ENCODE measurements at places on chromosomes 2 and 18. TPM values are rescaled to one million over a fixed set of nuclear protein-coding genes. Genes with fewer than 3 reads are reported as not detected.

Gene CCDC148
- 2.8 TPM for total RNA-seq

Gene MOGAT1
- total RNA-seq = 3.2 TPM

Gene ZAP70
- 8.8 TPM for total RNA-seq

DNA sequence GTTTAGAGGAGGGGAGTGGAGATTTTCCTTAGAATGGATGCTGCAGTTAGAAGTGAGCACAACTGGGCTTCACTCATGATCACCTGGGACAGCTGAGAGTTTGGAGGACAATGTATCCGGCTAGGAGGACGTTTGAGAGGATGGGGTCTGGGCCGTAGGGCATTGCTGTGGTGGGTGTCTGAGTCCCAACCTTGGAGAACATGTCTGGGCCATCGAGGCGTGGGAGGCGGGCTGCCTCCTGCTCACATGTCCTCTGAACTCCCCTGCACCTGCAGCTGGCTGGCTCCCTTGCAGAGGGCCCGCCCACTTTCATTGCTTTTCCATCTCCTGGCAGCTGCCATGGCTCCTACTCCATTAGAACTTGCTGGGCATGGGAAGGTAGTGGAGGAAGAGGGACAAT is 203.0 kb upstream of the PXDN start:
- no peak overlapping the region for H3K27ac ChIP-seq
- H3K36me3 ChIP-seq = no peaks in the 10 kb centered on the region
- DNase-seq = no peak
- no peak overlapping the region for H3K4me3 ChIP-seq
- H3K4me1 ChIP-seq = no peaks in the 10 kb centered on the region

GRCh38 chr2:200509612-200510433 is at the start of gene KCTD18:
Gene KCTD18 (minus strand): TSS chr2:200510068. CDS start chr2:200507016, 3,052 bp downstream.
- H3K27ac ChIP-seq = peak within 1 kb of the TSS; percentile 92
- peaks cover 11% of the 10 kb centered on the region for H3K4me1 ChIP-seq
- H3K4me3 ChIP-seq = peak within 1 kb of the TSS; percentile 90
- H3K27me3 ChIP-seq = no peaks in the 10 kb centered on the region

- no peaks in the 10 kb centered on the region for H3K4me1 ChIP-seq
- H3K27me3 ChIP-seq = no peaks in the 10 kb centered on the region
- no peak overlapping the region for H3K27ac ChIP-seq
Observed at GRCh38 chr2:128622955-128623620, 304.4 kb upstream of the HS6ST1 start.

- DNase-seq = no peak
- H3K27ac ChIP-seq = no peak overlapping the region
- no peaks in the 10 kb centered on the region for H3K36me3 ChIP-seq
- peaks cover 19% of the 10 kb centered on the region for H3K4me1 ChIP-seq
Observed at GRCh38 chr2:9030841-9031240, 27.4 kb upstream of the MBOAT2 start.

GRCh38 chr2:235024931-235025773 is 73.3 kb downstream of the SH3BP4 start:
- no peak overlapping the region for H3K4me3 ChIP-seq
- peaks cover 17% of the 10 kb centered on the region for H3K4me1 ChIP-seq
- no peak overlapping the region for H3K27ac ChIP-seq
- no peaks in the 10 kb centered on the region for H3K27me3 ChIP-seq

Gene MC2R
- total RNA-seq = not detected

GRCh38 chr2:209579230-209579749 is 155.4 kb downstream of the MAP2 start:
- H3K4me3 ChIP-seq = peak overlapping the region; percentile 37
- no peaks in the 10 kb centered on the region for H3K27me3 ChIP-seq
- no peaks in the 10 kb centered on the region for H3K36me3 ChIP-seq
- no peak overlapping the region for H3K27ac ChIP-seq
- no peak for DNase-seq

Gene RNF152
- 13.4 TPM for total RNA-seq

DNA sequence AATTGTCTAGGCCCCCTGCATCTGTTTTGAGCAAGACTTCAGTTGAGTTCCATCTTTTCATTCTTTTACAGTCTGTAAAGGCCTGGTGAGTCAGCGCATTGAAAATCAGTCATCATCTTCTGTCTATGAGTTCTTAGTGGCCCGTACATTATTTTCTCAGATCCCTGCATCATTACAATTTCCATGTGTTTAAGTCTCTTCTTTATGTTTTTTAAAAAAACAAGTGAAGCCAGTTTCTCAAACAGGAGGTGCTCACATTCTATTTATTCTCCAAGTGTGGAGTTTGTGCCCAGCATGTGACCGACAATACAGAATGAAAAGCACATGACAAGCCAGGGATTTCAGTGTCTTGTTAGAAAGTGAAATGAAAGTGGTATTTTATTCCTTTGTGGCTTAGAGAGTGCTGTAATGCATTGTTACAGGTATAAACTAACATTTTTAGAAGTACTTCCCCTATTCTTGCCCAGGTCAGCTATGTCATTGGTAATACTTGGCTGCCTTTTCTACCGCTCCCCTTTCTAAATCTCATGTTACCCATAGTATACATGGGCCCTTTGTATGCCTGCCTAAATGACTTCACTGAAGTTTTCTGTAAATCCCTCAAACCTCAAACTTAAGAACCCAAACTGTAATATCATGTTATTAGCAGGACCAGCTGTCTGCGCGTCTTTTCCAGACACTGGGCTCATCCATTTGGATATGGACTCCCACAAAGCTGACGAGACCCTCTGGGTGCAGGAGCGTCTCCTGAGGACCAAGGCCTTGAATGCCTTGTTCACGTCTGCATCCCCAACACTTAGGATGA is 67.6 kb downstream of the FEZ2 start:
- no peak overlapping the region for H3K4me3 ChIP-seq
- H3K4me1 ChIP-seq = no peaks in the 10 kb centered on the region
- peaks cover 27% of the 10 kb centered on the region for H3K36me3 ChIP-seq
- no peak for DNase-seq
- H3K27ac ChIP-seq = peak overlapping the region; percentile 9

- no peak overlapping the region for H3K4me3 ChIP-seq
- no peak overlapping the region for H3K27ac ChIP-seq
- H3K4me1 ChIP-seq = no peaks in the 10 kb centered on the region
- H3K36me3 ChIP-seq = no peaks in the 10 kb centered on the region
- no peak for DNase-seq
Observed at GRCh38 chr2:75480971-75481836, 79.5 kb downstream of the EVA1A start.

Gene CFAP65
- 7.6 TPM for total RNA-seq

Gene DHRS9
- total RNA-seq = 6.1 TPM

DNA sequence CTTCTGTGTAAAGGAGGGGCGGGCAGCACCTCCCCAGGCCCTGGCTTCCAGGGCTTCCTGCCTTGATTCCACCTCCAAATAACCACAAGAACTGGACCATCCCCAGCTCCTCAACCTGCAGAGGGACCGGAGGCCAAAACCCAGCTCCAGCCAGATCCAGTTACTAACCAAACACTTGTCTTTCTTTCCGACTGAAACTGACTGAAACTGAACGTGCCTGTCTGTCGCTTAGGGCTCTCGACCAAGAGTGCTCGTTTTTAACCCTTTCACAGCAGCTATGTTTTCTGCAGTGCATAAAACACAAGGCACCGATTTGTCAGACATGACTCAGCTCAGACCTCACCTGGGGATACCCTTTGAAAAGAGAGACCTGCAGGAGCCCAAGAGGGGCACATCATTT is 249.9 kb upstream of the SIX2 start:
- H3K4me1 ChIP-seq = peaks cover 16% of the 10 kb centered on the region
- no peaks in the 10 kb centered on the region for H3K36me3 ChIP-seq
- DNase-seq = no peak
- no peak overlapping the region for H3K4me3 ChIP-seq
- no peaks in the 10 kb centered on the region for H3K27me3 ChIP-seq

Gene GPAT2
- 4.3 TPM for total RNA-seq

GRCh38 chr18:57084331-57085271 is 62.3 kb upstream of the BOD1L2 start:
- no peak overlapping the region for H3K4me3 ChIP-seq
- no peaks in the 10 kb centered on the region for H3K36me3 ChIP-seq
- H3K27me3 ChIP-seq = no peaks in the 10 kb centered on the region
- no peak for DNase-seq

DNA sequence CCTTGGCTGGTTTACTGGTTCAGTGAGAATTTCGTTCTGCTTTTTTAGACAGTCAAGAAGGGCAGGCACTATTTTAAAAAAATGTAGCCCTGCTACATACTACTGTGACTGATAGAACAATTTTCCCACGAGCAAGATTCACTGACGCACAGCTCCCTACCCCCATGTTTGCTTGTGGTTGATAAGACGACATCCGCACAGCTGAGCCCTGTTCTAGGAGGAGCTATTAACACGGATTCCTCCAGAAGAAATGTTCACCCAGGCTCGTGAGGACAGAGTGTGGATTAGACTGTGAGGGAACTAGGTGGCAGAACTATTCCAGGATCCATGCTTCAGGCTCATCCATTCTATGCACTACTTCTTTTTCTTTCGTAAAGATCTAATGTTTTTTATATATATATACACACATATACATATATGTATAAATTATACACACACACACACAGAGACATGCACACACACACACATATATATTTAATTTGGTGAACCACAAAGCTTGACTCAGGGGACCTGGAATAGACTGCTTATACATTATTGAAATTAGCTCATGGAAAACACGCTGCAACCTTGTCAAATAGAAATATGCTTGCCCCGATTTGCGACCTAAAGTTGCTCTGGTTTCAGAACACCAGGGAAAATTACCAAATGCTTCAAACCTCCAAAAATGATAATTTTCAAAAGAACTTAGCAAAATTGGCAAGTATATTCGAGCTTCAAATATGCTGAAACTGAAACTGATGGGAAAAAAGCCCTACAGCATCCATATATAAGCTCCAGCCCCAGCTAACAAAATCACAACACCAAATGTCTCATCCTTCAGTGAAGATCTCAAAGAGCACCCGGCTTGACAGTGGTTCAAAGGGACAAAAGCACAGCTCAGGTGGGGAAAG is 370.4 kb downstream of the SOCS6 start:
- no peak overlapping the region for H3K27ac ChIP-seq
- no peak overlapping the region for H3K4me3 ChIP-seq
- H3K36me3 ChIP-seq = no peaks in the 10 kb centered on the region
- no peaks in the 10 kb centered on the region for H3K4me1 ChIP-seq
- H3K27me3 ChIP-seq = no peaks in the 10 kb centered on the region
- no peak for DNase-seq

Gene RGPD4
- total RNA-seq = not detected

Gene C2orf66
- total RNA-seq = 0.21 TPM

- no peak overlapping the region for H3K27ac ChIP-seq
- H3K36me3 ChIP-seq = peaks cover 65% of the 10 kb centered on the region
- peaks cover 5% of the 10 kb centered on the region for H3K4me1 ChIP-seq
- DNase-seq = no peak
Observed at GRCh38 chr2:218745559-218746469, 35.2 kb downstream of the TTLL4 start.

DNA sequence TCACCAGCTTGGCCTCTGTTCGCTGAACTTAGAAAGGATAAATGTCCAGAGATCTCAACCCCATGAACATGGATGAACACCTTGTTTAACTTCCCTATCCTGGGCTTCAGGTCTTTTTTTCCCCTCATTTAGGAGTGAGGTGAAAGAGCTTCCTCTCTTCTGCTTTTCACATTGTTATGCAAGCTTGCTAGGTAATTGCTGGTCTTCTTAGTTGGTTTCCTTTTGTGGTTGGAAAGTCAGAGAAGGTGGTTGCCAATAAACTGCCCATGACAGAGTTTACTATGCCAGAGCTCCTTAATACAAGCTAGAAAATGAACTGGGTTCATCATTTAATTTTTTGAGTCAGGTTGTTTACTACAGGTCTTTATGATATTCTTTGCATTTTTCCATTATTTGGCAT is 16.6 kb downstream of the SLC9A4 start:
- no peak overlapping the region for H3K27ac ChIP-seq
- no peak overlapping the region for H3K4me3 ChIP-seq
- no peak for DNase-seq

DNA sequence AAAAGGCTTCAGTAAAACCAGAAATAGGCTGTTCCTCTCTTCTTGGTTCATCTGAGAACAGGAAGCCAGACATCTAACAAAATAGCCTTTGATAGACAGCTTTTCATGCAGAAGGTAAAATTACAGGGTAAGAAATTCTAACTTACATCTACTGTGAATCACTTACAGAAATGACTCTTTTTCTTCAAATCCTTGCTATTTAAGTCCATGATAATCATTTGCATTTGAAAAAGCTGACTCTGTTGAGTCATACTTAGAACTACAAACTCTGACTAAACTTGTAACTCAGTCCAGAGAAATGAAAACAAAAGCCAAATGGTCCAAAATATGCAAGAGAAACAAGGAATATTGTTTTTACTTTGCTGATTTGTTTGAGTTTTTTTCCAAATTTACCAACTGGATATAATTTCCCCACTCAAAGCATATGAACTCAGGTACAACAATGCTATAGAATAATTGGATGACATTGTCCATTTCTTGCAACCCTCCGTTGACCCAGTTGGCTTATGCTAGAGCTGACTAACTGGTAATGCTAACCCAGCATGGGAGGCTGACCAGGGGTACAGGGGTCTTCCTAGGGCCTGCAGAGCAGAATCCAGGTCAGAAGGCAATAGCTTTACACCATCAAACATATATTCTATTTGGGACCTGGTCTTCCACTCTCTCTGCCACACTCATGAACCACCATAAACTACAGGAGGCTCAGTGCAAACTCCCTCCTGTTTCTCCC is 18.8 kb upstream of the MREG start:
- no peaks in the 10 kb centered on the region for H3K4me1 ChIP-seq
- no peak overlapping the region for H3K4me3 ChIP-seq
- H3K27ac ChIP-seq = no peak overlapping the region

Gene COL4A3
- 33.6 TPM for total RNA-seq

DNA sequence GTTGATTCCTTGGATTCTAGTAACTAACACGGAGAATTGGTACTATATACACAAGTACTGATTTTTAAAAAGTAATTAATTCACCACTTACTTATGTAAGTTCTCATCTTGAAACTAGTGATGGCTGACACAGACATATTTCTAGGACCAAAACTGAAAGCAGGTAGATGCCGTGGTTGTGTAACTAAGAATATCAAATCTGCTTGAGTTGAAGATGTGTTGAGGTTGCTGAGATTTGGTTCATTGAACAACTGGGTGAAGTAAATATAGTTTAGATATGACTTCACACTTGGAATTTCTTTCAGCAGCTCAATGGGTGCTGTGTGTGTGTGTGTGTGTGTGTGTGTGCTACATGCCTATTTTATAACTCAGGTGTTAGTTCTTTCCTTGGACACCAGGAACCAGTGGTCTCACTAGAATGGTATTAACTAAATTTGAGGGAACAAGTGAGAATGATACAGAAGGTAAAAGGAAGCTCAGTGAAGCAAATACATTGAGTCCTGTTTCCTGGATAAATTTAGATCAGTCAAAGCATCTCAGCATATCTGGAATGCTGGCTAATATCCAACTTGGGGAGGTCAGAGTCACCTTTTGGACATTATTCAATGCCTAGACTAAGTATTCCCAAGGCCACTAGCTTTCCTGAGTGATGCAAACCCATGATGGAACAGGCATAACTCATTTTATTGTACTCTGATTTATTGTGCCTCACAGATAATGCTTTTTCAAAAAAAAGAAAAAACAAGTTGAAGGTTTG is 110.7 kb upstream of the ZEB2 start:
- H3K36me3 ChIP-seq = no peaks in the 10 kb centered on the region
- no peaks in the 10 kb centered on the region for H3K27me3 ChIP-seq
- DNase-seq = no peak
- H3K4me3 ChIP-seq = no peak overlapping the region
- H3K4me1 ChIP-seq = no peaks in the 10 kb centered on the region
